ENCODE measurements at places on chromosomes 1 and 21.

- DNase-seq: no peak
These were observed 278.0 kb downstream of the MRPL39 start for GRCh38 chr21:25329227-25329825.

- DNase-seq: no peak
These were observed 14.0 kb downstream of the SLC66A1 start for GRCh38 chr1:19325958-19326747.

- DNase-seq: no peak
These were observed 30.6 kb downstream of the DNTTIP2 start for GRCh38 chr1:93848350-93848883.

- DNase-seq: no peak
These were observed 20.2 kb downstream of the B3GALT5 start for GRCh38 chr21:39632796-39633442.

- no peak for DNase-seq
These were observed 633 bp downstream of the DMRTA2 start for GRCh38 chr1:50422675-50422945.

- no peak for DNase-seq
These were observed 48.6 kb downstream of the CEP350 start for GRCh38 chr1:180003026-180003695.

- no peak for DNase-seq
These were observed 4.1 kb downstream of the ANGPTL3 start for GRCh38 chr1:62601457-62601856.

- no peak for DNase-seq
These were observed 101.6 kb upstream of the DPT start for GRCh38 chr1:168830562-168830961.

DNA sequence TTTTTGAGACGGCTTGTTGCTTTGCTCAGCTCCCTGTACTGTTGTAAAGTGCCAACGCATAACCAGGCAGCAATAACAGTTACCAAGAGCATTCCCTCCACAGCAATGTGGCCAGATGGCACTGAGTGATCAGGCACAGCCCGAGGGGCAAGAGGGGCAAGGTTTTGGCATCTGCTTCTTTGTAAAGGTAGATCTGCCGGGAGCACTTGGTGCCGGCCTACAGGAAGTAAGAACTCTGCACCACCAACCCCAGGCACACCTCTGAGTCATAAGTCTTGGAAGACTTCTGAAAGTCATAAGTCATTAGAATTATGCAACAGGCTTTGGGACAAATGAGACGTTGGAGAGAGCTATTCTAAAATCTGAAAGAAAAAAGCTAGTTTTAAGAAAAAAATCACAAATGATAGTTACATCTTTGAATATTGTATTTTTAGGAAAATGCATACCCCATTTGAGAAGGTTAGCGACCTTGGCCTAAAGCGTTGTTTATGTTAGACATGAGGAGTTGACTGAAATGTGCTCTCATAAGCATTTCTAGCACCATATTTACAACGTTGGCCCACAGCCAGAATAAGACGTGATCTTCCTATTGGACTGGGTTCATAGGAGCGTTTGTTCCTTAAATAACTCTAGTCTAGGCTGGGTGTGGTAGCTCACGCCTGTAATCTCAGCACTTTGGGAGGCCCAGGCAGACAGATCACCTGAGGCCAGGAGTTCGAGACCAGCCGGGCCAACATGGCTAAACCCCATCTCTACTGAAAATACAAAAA is 37.7 kb upstream of the MAP10 start:
- DNase-seq: peak; percentile 63

DNA sequence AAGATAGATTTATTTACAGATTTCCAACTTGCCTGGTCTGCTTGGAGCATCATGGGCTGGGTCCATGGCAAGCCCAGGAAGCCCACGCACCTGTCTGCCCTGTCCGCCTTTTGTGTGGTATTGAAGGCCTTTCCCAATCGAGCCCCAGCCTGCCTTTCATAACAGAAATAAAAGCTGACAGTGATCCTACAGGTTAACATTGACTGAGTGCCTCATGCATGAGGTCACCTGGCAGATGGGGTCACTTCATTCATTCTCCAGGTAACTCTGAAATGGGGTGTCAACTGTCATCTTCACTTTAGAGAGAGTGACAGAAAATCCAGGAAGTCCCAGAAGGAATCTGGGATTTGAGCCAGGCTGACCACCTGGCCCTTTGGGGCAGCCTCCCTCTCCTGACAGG is 36.3 kb upstream of the CASZ1 start:
- no peak for DNase-seq

- DNase-seq: no peak
These were observed 21.3 kb downstream of the UBASH3A start for GRCh38 chr21:42424914-42425541.

DNA sequence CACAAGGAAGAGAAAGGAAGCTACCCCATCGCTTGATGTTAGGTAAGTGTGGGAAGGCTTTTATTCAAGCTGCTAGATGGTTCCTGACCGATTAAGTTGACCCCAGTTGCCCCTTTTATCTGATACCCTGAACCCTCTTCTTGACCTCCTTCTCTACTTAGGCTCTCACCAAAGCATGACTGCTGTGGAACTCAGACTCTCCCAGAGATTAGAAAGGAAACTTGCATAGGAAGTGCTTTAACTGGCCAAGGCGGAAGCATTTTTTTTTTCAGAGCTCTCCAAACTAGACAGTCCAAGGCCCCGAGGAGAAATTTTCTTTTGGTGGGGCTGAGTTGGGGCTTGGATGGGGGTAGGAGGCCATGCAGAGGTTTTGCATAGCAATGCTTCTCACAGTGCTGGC is 101.3 kb upstream of the USP24 start:
- no peak for DNase-seq

- DNase-seq: no peak
These were observed 45.3 kb downstream of the TARBP1 start for GRCh38 chr1:234433563-234434285.

- no peak for DNase-seq
These were observed 277.1 kb downstream of the TRABD2B start for GRCh38 chr1:47720111-47720510.

DNA sequence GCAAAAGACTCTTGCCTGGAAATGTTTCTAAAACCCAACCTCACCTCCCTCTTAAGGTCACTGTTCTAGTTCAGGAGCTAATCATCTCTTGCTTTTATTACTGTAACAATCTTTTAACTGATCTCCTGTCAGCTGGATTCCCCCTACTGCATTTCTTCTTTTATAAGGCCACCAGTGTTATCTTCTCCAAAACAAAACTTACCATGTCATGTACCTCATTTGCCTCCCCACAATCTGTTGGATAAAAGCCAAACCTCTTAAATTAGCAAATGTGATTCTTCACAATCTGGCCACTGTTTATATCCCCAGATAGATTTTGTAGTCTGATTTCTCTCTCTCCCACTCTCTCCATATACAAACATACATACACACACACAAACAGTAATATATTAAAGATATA is 143.3 kb downstream of the DENND1B start:
- DNase-seq: no peak

- DNase-seq: no peak
These were observed 13.8 kb upstream of the UBXN10 start for GRCh38 chr1:20172033-20172590.

DNA sequence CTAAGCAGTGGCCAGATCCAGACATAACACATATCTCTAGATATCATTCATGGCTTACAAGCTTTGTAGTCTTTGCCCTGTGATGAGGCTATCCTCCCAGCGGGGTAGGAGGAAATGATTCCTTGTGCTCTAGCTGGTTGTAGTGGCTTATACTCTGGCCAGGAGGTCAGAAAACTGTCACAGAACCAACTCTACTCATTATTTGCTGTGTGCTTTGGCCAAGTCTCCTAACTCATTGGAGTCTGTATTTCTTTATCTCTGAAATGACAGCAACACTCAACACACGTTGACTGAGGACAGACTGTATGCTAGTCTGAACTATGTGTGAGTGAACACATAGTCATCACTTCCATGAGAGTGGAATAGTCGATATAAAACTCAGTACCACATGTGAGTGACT is 116.7 kb upstream of the F3 start:
- DNase-seq: no peak

GRCh38 chr21:44750675-44751025 is 39.3 kb upstream of the TSPEAR start:
- DNase-seq: no peak

DNA sequence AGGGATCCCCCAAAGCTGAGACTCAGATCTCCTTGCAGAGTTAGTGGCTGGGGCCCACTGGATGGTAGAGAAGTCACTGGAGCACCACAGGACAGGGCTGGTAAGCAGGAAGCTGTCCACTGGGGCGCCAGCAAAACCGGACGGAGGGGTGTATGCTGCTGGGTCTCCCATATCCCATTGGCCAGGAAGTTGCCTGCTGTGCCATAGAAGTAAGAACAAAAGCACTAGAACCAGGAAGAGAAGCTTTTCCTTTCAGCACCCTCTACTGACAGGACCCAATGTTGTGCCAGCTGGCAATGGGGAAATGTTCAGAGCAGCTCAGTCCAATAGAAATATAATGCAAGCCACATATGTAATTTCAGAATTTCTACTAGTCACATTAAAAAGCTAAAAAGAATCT is 146.6 kb downstream of the SPATA46 start:
- DNase-seq: no peak

DNA sequence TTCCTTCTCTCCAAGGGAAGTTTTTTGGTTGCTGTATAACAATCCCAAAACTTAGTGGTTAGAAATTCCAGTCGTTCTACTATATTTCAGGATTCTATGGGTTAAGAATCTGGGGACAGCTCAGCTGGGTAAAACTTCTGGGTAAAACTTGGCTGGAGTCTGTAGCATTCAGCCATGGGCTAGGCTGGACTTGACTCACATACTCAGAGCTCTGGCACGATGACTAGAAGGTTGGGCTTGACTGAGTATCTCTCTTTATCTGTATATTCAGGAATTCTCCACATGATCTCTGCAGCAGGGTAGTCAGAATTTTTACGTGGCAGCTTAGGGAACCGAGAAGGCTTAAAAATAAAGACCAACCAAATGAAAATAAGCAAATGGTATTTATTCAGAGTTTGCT is 28.2 kb upstream of the HRNR start:
- DNase-seq: no peak

- no peak for DNase-seq
These were observed 25.5 kb upstream of the PSMG1 start for GRCh38 chr21:39208624-39209333.

DNA sequence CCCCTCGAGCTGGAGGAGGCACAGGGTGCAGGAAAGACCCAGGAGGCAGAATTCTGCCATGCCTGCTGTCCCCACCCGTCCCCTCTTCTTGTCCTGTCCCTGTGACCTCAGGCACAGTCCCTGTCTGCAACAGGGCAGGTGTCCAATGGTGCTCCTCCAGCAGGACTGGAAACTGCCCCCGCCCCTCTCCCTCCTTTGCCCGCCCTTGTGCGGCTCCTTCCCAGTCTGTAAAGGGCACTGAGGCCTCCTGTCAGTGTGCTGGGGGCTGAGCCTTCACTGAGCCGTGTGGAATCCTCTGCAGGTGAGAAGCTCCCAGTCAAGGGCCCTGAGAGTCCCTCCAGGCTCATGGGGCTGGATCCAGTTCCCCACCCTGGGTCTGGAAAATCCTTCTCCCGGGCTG is 28.9 kb downstream of the PRDM16 start:
- DNase-seq: no peak

DNA sequence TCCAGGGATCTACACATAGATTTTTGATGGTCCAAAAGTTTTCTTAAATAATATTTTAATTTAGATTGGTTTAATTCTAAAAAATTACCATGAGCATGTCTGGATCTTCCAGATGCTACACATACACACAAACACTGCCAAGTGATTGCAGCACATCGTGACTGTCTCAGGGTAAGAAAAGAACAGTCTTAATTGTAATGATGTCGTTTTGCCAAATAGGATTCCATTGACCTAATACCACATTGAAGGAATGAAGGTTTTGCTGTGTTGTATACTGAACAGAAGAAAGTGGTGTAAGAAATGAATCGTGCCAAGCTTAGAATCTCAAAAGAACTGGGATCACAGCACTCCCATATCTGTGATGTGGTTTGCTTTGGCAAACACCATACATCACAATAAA is 633.3 kb upstream of the CAMK1G start:
- no peak for DNase-seq

GRCh38 chr1:70892930-70893329 is 154.7 kb downstream of the PTGER3 start:
- no peak for DNase-seq

DNA sequence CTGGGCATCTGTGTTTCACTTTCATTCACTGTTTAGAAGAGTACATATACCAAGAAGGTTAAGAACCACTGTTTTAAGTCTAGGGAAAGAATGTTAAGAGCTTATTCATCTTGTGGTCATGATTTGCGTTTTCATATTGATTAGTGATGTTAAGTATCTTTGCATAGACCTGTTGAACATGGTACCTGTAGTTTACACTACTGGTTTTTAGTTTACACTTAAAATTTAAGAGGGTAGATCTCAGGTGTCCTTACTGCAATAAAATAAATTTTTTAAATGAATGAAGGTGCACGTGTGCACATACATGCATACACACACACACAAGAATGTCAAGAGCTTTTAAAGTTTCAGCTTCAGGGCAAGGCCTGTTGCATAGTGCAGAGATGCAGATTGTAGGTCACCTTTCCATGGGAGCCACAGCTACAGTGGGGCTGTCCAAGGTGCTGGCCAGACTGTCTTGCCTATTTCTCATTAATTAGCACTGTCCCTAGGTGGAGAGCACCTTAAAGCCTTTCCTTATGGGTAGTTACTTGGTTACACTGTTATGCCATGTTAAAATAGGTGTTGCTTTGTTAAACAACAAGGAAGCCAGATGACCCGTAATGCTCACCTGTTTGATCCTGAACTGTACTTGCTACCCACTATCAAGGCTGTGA is 543.0 kb upstream of the DAB1 start:
- DNase-seq: no peak

DNA sequence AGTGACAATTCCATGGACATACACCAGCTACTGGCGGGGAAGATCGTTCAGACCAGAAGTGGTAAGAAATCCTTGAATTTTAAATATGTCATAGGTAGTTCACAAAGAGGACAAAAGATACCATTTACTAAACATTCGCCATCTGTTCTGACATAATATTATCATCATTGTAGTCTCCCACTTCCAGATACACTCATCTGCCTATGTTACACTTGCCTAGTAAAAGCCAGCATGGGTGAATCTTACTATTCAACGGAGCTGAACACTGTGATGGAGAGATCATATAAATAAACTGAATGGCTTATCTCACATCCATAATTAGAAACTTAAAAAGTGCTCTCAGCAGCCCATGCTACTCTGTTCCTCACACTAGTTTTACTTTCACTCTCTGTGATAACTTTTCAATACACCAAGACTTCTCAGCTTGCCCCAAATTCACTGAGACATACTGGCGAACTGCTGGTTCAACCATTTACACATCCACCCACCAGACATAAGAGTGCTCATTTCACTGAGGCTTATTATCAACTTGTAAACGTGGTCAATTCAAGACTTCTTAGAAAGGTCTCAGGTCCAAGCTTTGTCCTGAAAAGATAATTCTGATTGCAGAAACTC is 463 bp upstream of the PRRC2C start:
- DNase-seq: no peak

- DNase-seq: no peak
These were observed 292.7 kb downstream of the PRDM2 start for GRCh38 chr1:13992489-13993285.

GRCh38 chr1:199404976-199405375 is 622.5 kb upstream of the NR5A2 start:
- no peak for DNase-seq

Measured in tibial artery (tissue), 4 donors.